NCI-H748 treated with DMSO at 0.1 percent for 48 hours (cell line): ENCODE measurements at places on chromosomes 3 and 15.

DNA sequence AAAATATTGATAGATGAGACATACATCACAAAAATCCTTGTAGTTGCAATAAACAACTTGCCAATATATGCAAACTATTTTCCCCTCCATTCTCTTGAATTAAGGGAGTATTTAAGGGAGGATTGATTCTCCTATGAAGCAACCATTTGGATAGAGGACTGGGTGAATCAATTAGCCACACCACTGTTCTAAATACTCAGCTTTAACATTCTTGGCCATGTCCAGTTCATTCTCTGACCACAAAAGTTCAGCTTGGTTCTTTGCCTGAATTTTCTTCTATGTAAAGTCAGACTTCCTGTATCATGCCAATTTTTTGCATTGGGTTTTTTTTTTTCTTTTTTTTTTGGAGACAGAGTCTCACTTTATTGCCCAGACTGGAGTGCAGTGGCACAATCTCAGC, 15.8 kb upstream of the SEC11A start:
- no peak for DNase-seq

DNA sequence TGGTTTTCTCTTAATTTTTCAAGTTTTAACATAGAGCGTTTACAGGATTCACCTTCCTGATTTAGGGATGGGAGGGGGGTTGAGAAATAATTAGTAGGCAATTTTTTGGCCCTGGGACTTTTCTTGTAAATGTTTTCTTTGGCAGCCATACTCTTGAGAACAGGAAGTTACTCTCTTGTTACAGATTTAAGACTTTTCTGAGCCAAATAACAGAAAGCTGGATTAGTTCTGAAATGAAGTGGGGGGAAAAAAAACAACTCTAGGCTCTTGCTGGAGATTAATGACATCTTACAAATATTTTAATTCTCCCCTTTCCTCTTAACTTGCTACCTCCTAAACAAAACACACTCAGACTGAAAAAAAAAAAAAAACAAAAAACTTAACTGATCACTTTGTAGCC, 13.8 kb upstream of the POLR2M start:
- no peak for DNase-seq

DNA sequence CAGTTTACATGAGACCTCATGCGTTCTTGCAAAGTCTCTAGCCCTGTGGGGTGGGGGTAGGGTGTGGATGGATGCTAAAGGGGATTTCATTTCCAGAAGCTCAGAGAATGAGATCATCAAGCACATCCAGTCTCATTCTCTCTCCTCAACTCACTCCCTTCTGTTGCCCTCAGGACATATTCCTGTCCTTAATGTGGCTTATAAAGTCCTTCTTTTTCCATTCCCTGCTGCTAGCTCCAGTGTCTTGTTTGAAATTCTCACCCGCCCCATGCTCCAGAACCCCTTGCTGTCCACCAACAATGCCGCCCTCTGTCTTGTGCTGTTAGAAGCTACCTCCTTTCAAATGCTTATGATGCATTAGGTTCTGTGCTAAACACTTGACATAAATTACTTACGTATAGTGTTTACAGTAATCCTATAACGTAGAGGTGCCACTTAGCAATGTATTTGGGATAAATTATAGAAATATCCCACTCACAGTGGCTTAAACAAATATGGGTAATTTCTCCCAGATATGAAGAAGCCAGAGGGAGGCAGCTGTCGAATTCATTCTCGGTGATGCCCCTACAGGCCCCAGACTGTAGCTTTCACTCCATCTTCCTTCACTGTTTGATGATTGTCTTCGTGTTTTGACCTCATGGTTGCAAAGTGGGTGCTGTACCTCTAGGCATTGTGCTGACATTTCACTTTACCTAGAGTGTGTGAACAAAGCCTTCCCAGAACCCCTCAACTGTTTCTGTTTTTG, 273.1 kb upstream of the TBL1XR1 start:
- DNase-seq: no peak

GRCh38 chr15:51192521-51193280, 98.0 kb upstream of the TNFAIP8L3 start:
- DNase-seq: peak; percentile 35

- DNase-seq: no peak
These were observed 23.3 kb upstream of the FSTL1 start for GRCh38 chr3:120473896-120474675.

DNA sequence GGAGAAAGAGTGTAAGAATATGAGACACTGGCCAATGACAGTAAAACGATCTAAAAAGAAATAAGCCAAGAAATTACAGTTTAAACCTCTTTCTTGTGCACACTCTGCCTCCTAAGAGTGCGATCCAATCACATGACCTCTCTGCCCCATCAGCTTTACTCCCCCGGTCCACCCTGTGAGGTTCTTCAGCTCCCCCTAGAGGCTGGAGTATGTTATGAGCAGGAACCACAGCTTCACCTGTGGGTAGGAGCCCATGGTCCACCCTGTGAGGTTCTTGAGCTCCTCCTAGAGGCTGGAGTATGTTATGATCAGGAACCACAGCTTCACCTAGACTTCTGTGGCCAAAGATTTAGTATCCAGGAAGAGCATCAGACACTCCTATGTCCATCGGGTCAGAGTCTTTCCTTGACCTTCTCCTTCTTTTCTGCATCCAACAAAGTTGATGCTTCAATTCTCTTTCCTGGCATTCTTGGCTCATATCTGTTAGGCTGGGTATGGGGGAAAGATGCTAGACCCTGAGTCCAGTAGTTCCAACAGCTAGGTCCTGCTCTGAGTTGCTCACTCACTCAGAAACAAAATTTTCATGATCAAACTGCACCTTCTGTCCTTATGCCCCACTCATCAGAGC, 164.0 kb downstream of the MINAR1 start:
- DNase-seq: peak; percentile 63

DNA sequence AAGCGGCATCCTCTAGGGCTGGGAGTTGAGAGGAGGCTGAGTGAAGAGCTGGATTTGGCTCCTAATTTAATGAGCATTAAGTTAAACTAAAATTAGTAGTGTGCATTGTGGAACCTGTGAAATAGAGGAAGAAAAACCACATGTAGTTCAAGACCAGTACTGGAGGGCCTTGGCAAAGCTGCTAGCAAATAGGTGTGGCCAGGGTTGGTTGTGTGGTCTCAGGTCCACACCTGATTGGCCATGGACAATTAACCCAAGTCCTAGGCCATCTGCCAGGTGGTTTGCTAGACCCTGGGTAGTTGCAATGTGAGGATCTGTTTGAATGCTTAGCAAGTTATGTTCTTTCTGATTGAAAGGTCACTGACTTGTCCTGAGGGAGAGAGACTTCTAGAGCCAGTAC, 275.5 kb downstream of the PDCD6IP start:
- no peak for DNase-seq

DNA sequence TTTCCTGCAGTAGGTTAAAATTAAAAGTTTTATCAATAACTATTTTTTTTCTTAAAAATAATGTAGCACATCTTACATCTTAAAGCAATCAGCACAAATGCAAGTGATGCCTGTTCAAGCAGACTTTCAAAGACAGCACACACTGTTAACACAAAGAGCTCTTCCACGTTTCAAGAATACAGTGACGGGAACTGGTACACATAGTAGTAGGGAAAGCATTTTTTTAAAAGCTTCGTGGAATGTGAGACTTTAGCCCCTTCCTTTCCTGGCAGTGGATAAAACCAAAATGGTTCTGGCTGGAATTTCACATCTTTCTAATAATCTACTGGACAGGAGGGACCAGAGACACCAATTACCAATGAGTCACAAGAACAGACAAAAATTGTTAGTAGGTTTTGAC, 33.5 kb upstream of the SLC2A2 start:
- DNase-seq: no peak

DNA sequence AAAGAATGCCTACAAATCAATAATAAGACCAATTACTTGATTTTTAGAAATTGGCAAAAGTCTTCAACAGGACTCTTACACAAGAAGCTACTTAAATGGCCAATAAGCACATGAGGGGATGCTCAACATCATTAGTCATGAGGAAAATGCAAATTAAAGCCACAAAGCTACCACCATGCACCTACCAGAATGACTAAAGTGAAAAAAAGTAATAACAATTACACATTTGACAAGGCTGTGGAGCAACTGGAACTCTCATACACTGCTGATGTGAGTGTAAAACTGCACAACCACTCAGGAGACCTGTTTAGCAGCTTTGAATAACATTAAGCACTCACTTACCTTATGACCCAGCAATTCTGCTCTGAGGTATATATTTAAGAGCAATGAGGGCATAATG, 68.4 kb downstream of the PPCDC start:
- no peak for DNase-seq

DNA sequence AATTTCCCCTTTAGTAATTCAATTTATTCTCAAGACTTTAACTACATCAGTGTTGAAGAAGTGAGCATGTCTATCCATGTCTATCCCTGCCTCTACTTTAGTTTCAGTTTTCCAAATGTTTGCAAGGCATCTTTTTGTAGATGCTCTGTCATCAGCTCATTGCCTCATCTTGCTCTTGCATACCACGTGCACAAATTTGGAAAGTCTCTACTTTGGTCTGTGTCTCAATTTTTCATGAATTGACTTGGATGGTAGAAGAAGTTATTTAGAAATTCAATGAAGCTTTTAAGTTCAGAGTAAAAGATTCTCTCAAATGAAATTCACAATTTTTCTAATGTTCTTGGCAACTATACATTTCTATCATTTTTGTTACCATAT, 55.3 kb downstream of the CLDN1 start:
- DNase-seq: no peak

DNA sequence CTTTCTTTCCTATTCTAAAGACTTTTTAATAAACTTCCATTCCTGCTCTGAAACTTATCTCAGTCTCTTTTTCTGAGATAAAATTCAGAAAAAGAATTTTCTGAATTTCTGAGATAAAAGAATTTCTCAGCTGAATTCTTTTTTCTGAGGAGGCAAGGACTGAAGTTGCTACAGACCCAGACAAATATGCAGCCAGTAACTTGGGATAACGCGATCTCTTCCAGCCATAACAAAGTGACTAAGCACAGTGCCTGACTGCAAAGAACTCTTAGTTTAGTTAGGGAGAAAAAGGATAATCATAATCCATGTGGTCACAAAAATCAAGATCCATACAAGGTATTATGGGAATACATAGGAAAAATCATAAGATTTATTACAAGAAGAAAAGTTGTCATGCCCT, 222.0 kb upstream of the GAP43 start:
- no peak for DNase-seq

GRCh38 chr15:89936051-89936785, 23.5 kb upstream of the ARPIN start:
- no peak for DNase-seq

- peak; percentile 16 for DNase-seq
These were observed 871 bp downstream of the MAP1A start for GRCh38 chr15:43518197-43518761.

DNA sequence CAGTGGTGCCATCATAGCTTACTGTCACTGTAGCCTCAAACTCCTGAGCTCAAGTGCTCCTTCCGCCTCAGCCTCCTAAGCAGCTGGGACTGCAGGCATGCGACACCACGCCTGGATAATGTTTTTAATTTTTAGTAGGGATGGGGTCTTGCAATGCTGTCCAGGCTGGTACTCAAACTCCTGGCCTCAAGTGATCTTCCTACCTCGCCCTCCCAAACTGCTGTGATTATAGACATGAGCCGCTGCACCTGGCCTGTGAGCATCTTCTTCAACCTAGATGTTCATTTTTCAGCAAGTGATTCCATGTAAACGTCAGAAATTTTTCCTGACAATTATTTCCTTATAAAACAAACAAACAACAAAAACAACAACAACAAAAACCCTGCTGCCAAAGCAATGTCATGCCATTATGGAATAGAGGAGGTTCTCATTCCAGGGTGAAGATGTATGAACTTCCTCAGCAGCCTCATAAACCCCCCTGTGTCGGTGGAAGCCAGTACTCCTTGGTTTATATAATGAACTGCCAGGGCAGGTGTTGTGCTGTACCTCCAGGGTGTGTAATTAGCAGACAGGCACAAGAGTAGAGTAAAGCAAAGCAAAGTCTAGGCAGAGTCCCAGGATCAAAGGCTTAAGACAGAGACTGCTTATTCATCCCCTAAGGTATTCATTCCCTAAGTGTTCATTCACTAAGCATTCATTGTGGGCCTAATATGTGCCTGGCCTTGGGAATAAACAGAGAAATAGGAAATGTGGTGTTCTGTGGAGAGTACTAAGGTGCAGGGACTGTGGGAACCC, 44.6 kb downstream of the NR2C2 start:
- DNase-seq: no peak

- no peak for DNase-seq
These were observed 51.0 kb upstream of the ATOSA start for GRCh38 chr15:52730173-52730572.

GRCh38 chr3:61340931-61341461, 89.7 kb upstream of the FHIT start:
- DNase-seq: no peak

DNA sequence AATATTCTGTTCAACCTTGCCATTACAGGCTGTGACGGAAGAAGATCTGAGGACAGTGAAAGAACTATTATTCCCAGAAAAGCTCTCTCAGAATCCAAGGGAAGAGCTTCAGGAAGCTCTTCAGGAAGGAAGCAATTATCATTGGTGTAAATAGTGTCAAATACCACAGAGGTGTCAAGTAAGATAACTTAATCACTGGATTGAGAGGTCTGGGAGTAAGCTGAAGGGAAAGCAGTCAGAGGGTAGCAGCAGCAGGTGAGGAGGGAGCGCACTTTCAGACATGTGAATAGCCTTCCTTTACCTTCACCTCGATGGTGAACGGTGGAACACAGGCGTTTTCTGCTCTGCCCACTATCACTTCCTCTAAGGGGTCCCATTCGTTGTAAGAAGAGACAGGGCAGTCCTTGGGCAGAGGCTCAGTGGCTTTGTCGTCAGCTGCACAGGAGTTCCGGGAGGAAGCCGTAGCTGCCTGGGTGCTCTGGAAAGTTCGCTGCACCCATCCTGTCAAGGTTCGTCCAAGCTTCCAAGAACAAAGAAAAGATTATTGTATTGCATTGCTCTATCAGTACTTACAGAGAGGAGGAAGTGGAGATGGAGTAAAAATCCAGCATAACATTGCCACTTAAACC, 1.9 kb downstream of the GATM start:
- DNase-seq: no peak

DNA sequence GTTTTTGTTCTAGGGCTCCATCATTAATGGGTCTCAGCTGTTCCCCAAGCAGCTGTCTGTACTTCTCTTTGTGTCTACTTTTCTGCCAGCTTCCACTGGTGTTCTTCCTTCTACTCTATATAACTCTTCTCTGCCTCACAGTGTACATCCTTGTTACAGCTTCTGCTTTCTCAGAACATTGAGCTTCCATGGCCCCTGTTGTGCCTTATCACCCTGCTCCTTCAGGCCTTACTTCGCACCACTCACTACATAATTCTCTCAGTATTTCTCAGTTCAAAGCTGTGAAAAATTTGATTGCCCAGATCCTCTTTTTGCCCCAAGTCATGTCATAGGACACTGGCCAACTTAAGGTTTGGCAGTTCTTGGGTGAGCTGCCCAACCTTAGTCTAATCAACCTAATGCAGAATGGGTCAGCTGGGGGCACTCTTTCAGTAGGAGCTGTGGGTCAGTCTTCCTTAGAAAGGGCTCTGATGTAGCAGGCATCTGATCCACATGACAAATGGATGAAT, 28.9 kb downstream of the CSTA start:
- DNase-seq: no peak
